ENCODE measurements at places on chromosomes 7 and 10.
A peak's percentile ranks its signal among the peaks of the same experiment; 100 is the strongest.

DNA sequence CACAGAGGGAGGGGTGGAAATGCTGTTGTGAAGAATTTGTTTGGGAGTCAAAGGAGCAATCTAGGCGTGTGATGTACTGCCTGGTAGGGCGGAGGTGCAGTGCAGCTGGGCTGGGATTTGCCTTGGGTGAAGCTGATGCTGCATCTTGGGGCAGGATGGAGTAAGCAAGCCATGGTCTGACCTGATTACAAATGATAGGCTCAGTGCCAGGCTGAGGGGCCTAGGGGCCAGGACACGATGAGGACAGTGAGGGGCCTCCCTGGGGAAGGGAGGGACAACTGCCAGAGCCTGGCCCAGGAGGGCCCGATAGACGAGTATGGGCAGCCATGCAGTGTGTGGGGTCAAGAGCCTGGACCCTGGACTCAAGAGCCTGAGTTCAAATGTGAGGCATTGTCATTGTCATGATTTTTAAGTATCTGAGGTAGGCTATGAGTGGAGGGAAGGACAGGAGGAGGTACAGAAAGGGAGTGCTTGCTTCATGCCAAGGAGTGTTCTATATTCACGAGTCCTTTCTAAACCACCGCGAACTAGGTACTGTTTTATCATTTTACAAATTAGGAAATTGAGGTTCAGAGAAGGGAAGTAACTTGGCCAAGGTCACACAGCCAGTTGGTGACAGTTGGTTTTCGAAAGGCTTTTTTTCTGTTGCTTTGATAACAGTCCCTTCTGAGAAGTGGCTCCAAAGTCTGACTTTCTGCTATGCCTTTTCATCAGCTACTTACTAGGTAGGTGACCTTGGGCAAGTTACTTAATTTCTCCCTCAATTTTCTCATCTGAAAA lies 29.7 kb downstream of the HIF1AN start:
- no peak for DNase-seq

- no peak for DNase-seq
These were observed 169.6 kb upstream of the PODXL start for GRCh38 chr7:131726031-131726430.

GRCh38 chr7:157122800-157123495 lies 15.8 kb upstream of the UBE3C start:
- no peak for DNase-seq

GRCh38 chr7:11623093-11623678 lies 208.8 kb downstream of the THSD7A start:
- no peak for DNase-seq

DNA sequence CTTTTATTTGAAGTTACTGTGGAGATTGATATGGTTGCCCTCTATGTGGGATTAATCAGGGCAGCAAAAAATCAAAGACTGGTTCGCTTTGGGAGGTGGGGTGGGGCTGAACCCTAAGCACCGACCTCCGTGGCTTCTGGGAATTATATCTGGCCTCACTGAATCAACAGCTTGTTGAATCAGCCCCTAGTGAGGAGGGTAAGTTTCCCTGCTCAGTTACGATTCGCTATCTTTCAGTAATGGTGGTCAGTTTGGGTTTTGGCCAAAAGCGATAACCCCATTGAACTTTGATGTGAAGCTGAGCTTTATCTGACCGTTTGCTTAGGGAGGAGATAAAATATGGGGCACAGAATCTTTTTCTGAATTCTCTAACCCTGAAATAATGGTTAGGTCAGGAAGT lies 16.6 kb upstream of the ARPC1A start:
- DNase-seq: no peak

DNA sequence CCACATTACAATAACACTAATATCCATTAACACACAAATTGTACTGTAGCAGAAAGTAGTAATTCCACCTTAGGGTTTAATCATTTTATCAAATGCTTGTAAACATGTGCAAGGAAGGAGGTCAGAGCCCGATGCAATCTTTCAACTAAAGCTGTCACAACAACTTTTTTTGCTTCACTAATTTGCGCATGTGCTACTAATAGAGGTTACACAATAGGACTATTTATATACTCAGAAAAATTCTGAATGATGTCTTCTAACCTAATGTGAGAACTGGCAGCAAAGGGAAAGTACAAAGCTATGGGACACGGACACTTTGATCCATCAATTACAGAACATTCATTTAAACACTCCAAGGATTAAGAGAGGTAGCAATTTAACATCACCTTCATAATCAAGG lies 244.4 kb downstream of the CHCHD3 start:
- DNase-seq: no peak

DNA sequence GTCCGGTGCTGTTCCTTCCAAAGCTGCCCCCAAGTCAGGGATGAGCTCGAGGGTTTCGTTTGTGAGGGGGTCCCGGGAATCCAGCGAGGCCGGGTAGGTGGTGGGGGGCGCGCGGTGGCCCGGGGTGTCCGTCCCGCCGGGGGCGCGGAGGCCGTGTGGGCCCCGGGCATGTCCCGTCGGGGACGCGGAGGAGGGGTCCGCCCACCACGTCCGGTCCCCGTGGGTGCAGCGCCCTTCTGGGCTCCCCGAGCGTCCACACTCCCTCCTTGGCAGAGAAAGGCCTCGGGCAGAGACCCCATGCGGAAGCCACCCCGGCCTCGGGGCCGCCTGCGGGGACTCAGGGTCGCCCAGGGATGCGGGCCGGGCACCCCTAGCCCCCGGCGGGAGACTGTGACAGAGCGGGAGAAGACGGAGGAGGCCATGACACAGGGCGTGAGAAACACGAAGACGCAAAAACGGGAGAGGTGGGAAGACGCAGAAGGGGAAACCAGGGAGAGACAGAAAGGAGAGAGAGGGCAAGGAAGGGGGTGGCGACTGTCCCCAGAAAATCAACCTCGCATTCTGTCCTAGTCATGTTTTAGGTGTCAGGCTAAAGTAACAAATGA lies 640 bp upstream of the ZNF425 start:
- peak; percentile 52 for DNase-seq

DNA sequence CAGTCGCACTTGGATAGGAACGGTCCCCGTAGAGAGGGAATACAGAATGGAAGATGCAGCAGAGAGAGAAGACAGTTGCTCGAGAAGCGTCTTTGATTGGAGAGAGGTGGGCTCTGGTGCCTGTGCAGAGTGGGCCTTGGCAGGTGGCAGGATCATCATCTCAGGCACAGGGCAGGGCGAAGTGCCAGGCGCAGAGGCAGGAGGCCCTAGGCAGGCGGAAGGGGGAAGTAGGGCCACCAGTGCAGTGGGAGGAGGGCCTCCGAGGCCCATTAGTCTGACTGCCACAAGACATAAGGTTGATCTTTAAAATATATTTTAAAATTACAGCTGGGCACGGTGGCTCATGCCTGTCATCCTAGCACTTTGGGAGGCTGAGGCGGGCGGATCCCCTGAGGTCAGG lies 10.1 kb downstream of the CARD11 start:
- DNase-seq: no peak

DNA sequence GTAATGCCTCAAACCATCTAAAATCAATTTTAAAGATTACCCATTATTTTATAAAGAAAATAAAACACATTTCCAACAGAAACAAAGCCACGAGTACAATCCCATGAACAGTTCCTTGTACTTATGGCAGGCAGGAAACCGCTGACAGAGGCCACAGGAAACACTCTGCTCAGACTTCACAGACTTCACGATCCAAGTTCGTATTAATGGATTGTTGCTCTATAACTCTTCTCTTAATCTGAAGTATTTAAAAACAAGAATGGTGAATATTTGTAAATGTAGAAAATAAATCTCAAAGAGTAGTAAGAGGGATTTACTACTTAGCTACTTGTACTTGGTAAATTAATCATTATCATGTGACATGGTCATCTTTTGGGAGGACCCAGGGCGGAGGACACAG lies 78.3 kb downstream of the SNX10 start:
- DNase-seq: peak; percentile 54

- DNase-seq: no peak
These were observed 3.6 kb downstream of the GDI2 start for GRCh38 chr10:5809527-5810154.

GRCh38 chr7:95989301-95989700 lies 216.9 kb downstream of the DYNC1I1 start:
- no peak for DNase-seq

DNA sequence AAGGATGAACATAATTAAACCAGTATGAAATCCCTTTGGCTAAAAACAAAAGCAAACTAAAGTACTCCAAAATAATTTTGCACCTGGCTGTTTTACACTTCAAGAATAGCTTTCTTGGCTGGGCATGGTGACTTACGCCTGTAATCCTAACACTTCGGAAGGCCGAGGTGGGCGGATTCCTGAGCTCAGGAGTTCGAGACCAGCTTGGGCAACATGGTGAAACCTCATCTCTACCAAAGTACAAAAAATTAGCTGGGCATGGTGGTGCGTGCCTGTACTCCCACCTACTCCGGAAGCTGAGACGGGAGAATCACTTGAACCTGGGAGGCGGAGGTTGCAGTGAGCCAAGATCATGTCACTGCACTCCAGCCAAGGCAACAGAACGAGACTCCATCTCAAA lies 92.2 kb upstream of the AMPH start:
- no peak for DNase-seq

- no peak for DNase-seq
These were observed 109.2 kb downstream of the STRA8 start for GRCh38 chr7:135342887-135343286.

DNA sequence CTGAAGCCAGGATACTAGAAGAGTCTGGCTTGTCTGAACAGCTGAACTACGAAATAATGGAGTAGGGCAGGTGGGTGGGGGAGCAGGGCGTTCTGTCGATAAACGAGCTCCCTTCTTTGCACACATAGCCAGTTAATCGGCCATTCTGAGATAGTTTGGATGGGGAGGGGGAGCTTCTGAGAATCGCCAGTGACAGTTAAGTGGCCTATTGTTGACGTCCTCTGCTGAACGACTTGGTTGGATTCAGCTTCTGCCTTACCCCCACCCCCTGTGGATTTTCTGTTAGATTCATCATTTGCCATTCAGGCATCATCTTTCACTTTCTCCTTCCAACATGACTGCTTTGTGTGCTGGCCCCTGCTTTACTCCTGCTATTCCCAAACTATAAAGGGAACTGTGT lies 520 bp downstream of the CPA5 start:
- no peak for DNase-seq

DNA sequence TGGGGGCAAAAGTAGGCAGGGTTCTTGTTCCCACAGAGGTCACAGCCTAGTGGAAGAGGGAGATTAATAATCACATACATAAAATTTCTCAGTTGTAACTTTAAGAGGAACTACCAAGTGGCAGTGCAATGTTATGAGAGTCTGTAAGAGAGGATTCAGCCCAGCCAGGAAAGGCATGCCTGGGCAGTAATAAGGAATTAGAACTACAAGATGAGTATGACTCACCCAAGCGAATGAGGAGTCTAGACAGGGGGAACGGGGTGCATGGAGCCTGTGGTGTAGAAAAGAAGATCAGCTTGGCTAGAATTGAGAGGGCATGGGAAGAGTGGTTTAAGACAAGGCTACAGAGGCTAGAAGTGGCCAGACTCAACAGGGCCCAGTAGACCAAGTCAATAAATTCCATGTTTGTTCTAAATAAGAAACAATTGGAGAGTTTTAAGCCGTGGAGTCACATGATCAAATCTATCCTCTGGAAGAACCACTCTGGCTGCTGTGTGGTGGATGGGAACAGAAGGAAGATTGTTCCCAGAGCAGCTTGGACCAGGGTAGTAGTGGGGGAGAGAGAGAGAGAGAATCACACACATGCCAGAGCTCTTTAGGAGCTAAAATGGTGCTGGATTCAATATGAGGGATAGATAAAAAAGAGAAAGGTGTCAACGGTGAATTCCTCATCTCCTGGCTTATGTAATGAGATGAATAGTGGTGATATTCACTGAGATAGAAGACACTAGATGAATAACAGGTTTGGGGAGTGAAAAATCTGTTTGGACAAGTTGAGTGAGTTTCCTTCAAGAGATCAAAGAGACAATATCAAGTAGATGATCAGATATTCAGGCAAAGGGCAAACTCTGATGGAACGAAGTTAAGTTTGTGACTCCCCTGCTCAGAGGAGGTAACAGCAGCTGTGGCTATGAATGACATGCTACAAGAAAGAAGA lies 265.1 kb downstream of the FGFR2 start:
- no peak for DNase-seq

DNA sequence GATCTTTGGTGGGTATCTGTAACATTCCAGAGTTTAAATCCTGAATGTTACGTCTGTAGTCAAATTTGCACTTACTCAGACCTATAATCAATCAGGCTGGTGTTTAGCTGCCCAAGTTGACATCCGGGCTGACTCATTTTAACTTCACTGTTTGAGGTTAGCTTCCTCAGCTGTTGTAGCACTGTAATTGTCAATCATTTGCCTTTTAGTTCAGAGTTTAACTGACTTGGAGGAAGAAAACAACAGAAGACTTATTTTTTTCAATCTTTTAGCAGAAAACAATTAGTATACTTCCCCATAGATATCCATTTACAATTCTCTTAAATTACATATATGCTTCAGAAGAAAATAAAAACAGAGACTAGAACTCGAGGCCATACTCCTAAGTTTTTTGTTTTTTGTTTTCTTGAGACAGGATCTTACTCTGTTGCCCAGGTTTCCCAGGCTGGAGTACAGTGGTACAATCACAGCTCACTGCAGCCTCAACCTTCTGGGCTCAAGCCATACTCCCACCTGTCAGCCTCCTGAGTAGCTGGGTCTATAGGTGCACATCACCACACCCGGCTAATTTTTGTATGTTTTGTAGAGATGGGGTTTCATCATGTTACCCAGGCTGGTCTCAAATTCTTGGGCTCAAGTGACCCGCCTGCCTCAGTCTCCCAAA lies 38.5 kb upstream of the LRRC17 start:
- peak; percentile 79 for DNase-seq

- DNase-seq: no peak
These were observed 455.3 kb downstream of the REEP3 start for GRCh38 chr10:63976538-63976937.

DNA sequence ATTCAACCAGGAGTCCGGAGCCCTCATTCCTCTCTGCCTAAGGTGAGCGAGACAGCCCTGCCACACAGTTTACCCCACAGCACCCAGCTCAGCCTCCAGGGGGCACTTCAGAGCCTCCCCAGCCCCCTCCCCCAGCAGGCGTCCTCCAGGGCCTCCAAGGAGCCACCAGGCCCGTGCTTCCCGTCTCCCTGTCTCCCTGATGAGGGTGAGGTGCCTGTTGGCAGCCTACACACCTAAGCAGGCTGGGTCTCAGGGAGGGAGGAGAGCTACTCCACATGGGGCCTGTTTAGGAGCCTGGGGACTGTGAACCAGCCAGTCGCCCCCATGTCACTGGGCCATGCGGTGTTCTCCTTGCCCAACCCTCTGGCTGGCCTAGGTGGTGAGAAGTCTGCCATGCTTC lies 28.9 kb upstream of the TRIM8 start:
- DNase-seq: no peak
